NB4 (cell line): ENCODE measurements at places on chromosomes 1 and 21.
A peak's percentile ranks its signal among the peaks of the same experiment; 100 is the strongest.

DNA sequence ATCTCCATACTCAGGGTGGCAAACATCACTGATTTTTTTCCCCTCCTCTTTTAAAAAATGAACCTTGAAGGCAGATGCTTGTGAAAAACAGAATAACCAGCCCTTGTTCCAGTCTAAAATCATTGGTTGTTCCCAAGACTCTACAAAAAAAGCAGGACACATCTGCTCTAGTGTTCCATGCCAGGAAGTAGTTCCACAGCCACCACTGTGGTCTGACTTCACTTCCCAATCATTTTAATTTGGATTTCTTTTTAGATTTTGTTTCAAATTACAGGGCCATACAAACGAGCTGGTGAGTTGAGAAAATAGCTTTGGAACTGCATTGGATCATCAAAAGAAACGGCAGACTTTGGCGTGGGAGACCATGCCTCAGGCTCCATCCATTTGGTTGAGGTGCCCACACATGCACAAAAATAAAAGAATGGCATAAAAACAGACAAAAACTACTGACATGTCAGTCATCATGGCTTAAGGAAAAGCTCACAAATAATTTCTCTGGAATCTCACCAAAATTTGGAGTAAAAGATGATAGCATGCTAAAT is 210.0 kb downstream of the GABPA start:
- no peak for DNase-seq

GRCh38 chr1:17419626-17420328 is 19.7 kb downstream of the RCC2 start:
- peak; percentile 41 for DNase-seq

- no peak for DNase-seq
Observed at GRCh38 chr1:19636065-19636464, 8.0 kb upstream of the NBL1 start.

GRCh38 chr1:178497903-178498478 is 1.2 kb upstream of the CLEC20A start:
- no peak for DNase-seq

GRCh38 chr1:214966346-214966745 is 116.2 kb upstream of the KCNK2 start:
- no peak for DNase-seq
